ENCODE measurements at places on chromosomes 3 and 15.

DNA sequence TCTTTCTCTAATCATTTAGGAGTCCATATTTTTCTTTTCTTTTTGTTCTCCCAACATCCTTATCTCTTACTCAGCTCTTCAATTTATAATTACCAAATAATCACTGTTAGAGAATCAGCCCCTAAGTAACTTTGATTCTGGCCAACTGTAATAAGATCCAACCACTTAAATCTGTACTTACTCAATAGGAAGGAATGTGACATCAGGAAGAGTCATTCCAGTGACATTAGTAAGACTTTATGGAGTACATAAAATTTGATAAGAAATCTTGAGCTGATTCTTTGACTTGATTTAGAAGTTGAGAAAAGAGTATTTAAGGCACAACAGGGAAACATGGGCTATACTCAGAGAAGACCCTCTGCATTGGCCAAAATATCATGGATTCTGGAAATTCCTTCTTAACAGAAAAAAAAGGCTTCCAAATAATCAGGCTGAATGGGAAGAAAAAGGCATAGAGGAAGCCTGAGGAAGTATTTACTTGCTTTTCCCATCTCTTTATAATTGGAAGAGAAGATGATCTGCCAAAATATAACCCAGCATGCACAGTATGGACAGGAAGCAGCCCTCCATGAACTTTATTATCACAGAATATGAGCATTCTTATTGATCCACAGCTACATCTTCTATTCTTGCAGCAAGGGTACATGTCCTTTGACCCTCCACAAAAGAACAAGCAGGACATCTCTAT lies 289.7 kb upstream of the TPRG1 start:
- DNase-seq: no peak

- no peak for DNase-seq
Observed at GRCh38 chr15:45347033-45347432, 31.3 kb downstream of the GATM start.

DNA sequence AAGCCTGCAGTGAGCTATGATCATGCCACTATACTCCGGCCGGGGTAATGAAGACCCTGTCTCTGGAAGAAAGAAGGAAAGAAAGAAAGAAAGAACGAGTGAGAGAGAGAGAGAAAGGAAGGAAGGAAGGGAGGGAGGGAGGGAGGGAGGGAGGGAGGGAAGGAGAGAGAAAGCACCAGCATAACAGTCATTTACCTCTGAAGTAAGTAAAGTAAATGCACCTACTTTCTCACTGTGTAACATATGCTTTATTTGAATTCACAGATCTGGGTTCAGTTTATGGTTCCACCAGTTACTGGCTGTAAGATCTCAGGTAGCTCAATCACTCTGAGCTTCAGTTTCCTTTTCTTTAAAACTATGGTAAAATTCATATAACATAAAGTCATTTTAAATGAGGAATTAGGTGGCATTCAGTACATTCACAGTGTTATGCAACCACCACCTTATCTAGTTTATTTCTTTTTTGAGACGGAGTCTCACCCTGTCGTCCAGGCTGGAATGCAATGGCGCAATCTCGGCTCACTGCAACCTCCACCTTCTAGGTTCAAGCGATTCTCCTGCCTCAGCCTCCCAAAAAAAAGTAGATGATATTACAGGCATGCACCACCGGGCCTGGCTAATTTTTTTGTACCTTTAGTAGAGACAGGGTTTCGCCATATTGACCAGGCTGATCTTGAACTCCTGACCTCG lies 16.1 kb upstream of the RAD54L2 start:
- DNase-seq: no peak

- no peak for DNase-seq
Observed at GRCh38 chr15:98616397-98616796, 31.9 kb upstream of the IGF1R start.

DNA sequence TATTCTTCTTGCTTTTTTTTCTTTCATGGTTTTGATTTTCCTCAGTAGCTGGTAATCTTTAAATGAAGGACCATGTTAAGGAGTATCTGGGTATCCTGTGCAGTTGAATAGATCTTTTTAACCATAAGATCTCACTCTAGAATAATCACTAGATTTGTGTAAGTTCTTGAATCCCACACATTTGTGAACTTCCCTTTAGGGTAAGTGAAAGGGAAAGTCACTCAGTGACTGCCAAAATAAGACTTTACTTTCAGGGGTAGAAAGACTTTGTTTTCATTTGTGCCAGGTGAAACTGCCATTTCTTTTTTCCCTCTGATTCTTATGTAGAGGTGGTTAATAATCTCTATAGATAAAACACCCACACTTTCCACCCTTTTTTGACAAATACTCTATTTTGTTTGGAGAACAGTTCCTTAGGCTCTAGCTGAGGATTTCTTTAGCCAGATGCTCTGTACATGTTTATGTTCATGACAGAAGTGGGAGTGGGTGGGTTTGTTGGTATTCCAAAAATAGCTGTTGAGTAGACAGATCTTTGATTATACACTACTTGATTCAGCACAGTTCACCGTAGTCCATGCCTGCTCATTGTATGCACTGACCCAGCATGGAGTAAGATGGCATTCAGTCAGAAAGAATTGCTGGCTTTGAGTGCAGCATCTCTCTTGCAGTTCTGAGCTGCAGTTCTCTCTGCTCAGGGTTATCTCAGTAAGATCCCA lies 28.5 kb downstream of the LRRC49 start:
- no peak for DNase-seq

DNA sequence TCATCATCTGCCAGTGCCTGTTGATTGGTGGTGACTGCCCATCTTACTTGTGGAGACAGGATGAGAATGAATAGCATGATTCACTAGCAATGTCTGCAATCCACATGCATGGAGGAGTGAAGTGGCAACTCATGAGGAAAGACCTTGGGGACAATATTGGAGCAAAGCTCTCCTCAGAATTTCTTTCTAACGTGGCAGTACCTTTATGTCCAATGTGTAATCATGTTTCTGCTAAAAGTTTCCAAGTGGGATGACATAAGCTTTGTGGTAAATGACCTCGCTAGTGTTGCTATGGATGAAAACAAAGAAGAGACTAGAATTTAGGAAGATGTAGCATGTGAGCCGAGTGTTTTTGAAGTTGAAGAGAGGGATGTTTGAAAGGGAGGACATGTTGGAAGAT lies 117.8 kb downstream of the CPNE4 start:
- DNase-seq: no peak

GRCh38 chr15:48693484-48693883 lies 48.0 kb upstream of the FBN1 start:
- no peak for DNase-seq

DNA sequence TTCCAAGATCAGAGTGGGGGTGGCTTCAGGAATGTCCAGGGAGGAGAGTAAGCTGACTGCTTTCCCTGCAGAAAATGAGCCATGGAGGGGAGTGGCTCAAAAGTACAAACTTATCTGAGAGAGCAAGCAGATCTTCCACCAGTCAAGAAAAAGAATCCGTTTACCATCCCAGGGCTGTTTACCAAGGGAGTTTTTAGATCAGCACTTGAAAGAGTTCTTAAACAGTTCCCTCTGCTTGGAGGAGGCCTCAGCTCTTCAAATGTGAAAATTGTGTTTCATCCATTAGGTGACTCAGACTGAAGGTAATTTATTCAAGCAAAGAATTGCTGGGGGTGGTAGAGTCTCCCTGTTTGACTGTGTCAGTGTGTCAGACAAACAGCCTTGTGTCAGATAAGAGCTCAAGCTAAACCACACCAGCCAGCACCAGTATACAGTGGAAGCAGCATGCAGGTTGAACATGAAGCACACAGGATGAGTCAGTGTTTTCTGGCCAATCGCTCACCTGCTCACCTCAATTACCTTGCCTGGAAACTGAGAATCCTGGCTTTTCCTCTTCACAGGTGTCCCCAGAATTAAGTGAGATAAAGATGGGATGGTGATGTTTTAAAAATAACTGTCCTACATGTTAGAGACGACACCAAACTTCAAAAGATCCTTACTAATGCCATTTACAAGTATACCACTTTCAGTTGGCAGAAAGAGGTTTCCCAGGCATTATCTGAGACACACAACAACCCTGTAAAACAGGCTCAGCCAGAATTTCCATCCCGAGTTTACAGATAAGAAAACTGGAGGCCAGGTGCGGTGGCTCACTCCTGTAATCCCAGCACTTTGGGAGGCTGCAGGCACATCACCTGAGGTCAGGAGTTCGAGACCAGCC lies 21.7 kb downstream of the SH3BP5 start:
- DNase-seq: no peak

- DNase-seq: no peak
Observed at GRCh38 chr15:67558502-67558901, 16.0 kb downstream of the MAP2K5 start.

GRCh38 chr3:11430624-11431023 lies 158.4 kb downstream of the ATG7 start:
- DNase-seq: no peak

DNA sequence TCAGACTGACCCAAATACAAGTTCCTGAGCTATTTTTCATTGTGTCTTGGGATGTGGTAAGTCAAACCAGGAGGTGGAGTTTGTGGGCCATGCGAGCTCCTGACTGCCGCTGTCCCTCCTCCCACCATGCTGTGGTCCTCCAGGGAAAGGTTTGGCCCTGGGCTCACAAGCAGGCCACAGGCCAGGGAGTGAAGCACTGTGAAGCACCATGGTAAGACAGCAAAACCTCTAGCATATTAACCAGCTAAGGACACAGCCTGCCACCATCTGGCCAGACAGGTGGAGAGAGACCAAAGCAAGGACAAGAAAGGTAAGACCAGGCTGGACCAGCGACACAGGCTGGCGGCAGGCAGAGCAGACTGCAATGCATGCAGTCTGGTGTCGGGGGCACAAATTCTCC lies 15.3 kb downstream of the RAB43 start:
- DNase-seq: peak; percentile 45

GRCh38 chr3:110165753-110166152 lies 828.4 kb upstream of the DPPA4 start:
- no peak for DNase-seq

- DNase-seq: no peak
Observed at GRCh38 chr3:48561045-48561736, 2.4 kb downstream of the UCN2 start.

GRCh38 chr15:58732625-58733363 lies 16.7 kb downstream of the ADAM10 start:
- DNase-seq: no peak

DNA sequence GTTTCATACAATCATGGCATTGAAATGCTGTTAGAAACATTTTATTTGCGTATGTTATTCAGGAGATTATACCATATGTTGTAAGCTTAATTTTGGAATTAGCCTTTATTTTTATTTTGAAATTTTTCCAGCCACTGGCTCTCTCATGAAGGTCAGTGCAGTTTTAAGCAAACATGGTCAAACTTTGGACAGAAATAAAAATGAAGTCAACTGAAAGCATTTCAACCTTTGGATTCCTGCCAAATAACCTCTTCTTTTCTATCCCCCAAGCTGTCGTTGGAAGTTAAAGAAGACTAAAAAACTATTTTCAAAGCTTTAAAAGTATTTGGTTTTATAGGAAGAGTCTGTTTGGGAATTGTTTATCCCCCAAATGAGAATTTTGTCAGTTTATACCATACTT lies 846.6 kb downstream of the MCTP2 start:
- no peak for DNase-seq

DNA sequence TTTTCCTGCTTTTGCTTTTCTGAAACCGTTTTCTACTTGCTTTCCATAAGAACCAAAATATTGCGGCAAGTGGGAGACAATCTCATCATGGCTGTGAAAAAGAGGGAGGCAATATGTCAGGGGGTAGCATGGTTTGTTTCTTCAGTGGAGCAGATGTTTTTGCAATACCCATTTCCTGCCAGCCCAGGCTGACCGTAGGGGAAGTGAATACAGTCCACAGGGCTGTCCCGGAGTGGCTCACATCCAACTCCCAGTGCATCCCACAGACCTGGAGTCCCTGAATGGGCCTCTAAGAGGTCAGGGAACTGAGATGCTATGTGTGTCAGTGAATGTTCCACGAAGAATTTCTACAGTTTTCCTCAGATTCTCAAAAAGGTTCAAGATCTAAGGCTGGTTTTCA lies 69.6 kb downstream of the EPHB1 start:
- DNase-seq: no peak

GRCh38 chr15:70569714-70570231 lies 193.6 kb downstream of the UACA start:
- no peak for DNase-seq

- DNase-seq: no peak
Observed at GRCh38 chr3:53815651-53816050, 30.6 kb downstream of the CHDH start.
